ENCODE measurements at places on chromosomes 11 and 22.

- DNase-seq = no peak
Observed at GRCh38 chr22:29212743-29213142, 7.0 kb downstream of the EMID1 start.

- DNase-seq = no peak
Observed at GRCh38 chr11:103967985-103968384, 68.5 kb upstream of the DDI1 start.

DNA sequence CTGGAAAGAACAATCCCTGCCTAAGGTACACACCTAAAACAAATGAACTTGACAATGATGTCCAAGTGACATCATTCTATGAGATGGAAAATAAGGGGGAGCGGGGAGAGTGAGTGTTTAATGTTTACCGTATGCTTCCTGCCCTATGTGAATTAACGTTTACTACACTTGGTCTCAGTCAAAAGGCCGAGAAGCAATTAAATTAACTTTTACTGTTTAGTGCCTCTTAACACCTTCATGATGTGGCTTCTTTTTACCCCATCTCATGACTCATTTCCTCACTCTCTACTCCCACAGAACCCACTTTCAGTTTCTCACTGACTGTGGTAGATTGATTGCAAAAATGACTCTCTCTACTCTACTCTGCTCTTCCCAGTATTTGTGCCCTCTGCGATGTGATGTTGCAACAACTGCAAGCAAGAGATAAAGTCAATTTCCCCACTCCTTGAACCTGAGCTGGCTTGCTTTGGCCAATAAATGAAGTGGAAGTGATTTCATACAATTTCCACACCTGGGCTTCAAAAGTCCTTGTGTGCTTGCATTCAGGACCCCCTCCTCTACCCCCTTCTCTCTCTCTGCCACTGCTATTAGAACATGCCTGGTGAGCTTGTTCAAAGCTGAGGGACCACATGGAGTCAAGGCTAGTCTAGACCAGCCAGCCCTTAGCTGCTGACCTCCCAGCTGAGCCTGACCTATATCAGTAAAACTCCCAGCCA, 11.6 kb upstream of the ALKBH3 start:
- DNase-seq = peak; percentile 44

GRCh38 chr22:45225732-45226502, 14.8 kb downstream of the KIAA0930 start:
- DNase-seq = no peak

All from fibroblast of skin of scalp (primary cell).